ENCODE measurements at places on chromosomes 16 and 17.

GRCh38 chr17:74182041-74182723, 21.3 kb upstream of the RPL38 start:
- peak; percentile 69 for DNase-seq

- DNase-seq = no peak
Observed at GRCh38 chr17:77359236-77359635, 218.5 kb downstream of the SEC14L1 start.

DNA sequence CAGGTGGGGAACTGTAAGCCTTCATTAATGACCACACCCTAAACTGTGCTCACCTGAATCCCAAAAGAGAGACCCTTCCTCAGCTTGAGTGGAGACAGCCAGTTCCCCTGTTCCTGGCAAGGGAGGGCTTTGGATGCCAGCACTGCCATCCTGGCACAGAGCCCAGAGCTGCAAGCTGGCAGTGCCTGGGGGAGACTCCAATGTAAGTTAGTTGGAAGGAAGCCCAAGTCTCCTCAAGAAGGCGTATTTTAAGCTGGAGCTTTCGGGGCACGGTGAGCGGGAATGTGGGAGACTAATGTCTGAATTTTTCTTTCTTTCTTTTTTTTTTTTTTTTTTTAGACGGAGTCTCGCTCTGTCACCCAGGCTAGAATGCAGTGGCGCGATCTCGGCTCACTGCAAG, 4.7 kb downstream of the CDC42EP4 start:
- DNase-seq = no peak

DNA sequence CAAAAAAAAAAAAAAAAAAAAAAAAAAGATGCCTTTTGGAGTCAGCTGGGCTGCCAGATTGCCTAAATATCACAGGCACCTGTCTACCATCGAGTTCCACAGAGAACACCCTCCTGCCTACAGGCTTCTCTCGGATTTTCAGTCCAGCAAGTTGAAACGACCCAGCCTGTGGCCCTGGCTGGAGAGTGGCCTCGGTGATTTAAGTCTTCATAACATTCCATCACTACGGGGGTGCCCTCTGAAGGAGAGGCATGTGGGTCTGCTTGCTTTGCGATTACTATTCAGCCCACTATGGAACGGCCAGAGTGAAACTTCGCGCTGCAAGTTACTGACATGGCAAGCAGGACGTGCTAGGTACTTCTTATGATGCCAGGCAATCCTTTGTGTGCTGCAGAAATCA, 42.8 kb downstream of the MARCHF10 start:
- DNase-seq = no peak

DNA sequence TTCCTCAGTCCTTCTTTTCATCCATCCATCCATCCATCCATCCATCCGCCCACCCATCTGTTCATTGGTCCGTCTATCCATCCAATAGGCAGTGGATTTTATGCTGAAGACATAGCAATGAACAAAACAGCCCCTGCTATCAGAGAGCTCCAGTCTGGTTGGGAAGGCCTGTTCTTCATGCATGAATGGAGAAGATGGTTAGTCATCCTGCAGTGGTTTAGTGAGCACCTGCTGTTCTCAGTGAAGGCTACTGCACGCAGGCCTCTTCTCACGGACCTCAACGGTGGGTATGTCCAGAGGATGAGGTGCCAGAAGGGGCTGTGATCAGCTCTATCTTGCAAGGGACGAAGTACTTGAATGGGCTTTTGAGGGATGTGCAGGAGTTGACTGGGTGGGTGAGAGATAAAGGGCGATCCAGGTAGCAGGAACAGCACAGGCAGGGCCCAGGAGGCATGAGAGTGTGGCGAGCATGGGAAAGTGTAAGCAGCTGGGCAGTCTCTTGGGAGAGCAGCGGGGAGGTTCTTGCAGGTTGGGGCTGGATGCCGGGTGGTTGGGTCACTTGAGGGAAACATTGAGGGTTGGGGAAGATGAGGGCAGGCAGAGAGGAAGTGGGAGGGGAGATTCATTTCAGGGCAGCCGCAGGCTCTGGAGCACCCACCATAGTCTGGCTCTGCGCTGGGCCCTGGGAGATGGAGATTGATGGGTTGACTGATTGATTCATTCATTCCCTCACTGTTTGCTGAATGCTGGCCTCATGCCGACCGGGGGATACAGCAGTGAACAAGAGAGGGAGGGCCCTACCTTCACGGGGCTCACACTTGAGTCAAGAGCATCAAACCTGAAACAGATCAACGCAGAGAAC, 115.0 kb upstream of the CIBAR2 start:
- no peak for DNase-seq

DNA sequence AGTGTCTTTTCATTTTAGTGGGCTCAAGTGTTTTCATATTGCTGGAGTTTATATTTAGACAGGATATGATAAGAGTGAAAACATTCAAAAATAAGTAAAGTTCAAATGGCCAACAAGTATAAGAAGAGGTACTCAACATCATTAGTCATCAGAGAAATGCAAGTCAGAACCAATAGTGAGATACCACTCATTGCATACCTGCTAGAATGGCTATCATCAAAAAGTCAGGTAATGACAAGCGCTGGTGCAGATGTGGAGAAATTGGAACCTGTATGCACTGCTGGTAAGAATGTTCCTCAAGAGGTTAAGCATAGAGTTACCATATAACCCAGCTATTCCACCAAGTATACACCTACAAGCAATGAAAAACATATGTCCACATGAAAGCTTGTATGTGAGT, 87.8 kb downstream of the WNT3 start:
- DNase-seq = no peak

- no peak for DNase-seq
Observed at GRCh38 chr16:82629441-82630027, 2.8 kb downstream of the CDH13 start.

- DNase-seq = no peak
Observed at GRCh38 chr16:11670171-11671131, 2.2 kb downstream of the SNN start.

All from posterior vena cava (tissue), 2 donors.